ENCODE measurements at places on chromosomes 7 and 10. TPM values are rescaled to one million over a fixed set of nuclear protein-coding genes. Genes with fewer than 3 reads are reported as not detected.
A peak's percentile ranks its signal among the peaks of the same experiment; 100 is the strongest.

- DNase-seq, result no peak
Measured at GRCh38 chr10:76017733-76018433, 586.5 kb downstream of the LRMDA start.

GRCh38 chr10:25661632-25662031 lies 272.4 kb upstream of the MYO3A start:
- no peak for DNase-seq

DNA sequence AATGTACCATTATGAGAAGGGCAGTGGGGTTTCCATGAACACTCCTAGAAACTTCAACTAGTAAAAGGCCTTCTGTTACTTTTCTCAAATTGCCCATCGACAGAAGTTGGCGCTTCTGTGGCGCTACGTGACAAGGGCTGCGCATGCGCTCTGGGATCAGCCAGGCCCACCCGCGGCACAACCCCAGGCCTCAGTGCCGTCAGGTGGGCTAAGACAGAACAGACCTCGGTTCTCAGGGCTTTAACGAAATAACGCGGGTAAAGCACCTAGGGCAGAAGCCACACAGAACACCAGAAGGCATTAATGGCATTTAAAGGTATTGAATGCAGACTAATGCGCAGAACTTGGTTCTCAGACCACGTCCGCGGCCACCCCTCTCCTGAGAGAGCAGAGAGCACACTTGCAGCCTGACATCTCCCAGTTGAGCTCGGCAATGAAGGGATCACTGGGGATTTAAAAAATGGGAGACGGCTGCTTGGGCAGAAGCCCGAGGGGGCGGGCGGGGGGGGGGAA lies 67.6 kb upstream of the CTNNA3 start:
- peak; percentile 67 for DNase-seq

The TMEM229A gene
- polyA plus RNA-seq, result 0.12 TPM

The PLAC9 gene
- polyA plus RNA-seq, result 16.4 TPM

The GBX1 gene
- not detected for polyA plus RNA-seq

All from renal cortex interstitium (tissue), 15 donors.